ENCODE measurements at places on chromosomes 1 and 21.

DNA sequence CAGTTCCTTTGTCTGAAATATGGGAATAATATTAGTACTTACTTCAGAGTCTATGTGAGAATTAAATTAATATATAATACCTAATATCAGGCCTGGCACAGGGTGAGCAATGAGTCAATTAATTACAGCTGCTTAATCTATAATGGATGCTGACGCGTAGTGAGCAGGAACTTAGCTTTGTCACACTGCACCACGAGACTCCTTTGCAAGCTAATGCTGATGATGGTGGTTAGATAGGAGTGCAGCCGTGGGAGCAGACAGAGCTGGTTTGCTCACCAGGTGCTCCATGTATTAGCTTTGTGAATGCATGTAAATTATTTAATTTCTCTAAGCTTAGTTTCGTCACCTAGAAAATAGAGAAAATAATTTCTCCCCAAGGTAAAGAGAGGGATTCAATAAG, 35.1 kb downstream of the KCNJ15 start:
- no peak for DNase-seq

DNA sequence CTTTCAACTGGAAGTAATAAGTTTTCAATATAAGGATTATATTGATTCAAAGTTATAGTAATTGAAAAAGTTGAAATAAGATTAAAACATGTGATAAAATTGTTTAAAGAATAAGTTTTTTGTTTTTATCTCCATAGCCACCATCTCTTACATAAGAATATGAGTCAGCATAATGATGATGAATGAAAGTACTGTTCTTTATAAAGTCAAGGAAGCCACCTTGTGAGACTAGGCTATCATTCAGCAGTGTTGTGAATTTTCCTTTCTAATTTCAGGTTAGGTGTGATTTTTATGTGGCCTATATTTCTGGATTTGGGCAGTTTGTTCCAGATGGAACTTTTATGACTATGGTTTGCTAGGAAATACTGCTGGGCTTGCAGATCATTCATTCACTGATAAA, 22.4 kb upstream of the ASB17 start:
- no peak for DNase-seq

DNA sequence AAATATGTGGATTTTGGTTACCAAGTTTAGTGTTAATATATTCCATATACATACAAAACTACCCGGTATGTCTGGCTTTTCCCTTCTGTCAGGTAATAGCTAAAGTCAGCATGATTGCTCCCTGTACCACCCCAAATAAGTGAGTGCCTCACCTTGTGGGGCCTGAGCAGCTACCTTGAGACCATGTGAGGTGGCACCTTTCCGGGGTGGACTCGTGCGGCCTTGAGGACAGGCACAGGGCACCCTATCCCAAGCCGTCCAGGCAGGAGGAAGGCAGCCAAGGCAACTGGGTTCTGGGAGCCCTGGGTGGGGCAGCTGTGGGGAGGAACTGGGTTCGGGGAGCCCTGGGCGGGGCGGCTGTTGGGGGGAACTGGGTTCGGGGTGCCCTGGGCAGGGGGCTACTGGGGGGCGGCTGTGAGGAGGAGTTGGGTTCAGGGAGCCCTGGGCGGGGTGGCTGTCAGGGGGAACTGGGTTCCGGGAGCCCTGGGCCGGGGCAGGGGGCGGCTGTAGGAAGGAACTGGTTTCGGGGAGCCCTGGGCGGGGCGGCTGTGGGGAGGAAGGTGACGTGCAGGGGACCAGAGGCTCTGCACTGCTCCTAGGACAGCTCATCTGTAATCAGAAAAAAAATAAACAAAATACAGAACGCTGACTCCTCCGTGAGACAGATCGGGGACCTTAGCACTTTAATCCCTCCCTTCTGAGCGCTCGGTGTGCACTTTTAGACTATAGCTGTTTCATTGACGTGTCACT, 63.3 kb downstream of the POFUT2 start:
- DNase-seq = no peak

GRCh38 chr21:25863747-25864146, 129.0 kb downstream of the GABPA start:
- DNase-seq = no peak

GRCh38 chr1:204307334-204307883, 52.3 kb downstream of the PLEKHA6 start:
- DNase-seq = no peak

GRCh38 chr1:91121366-91121765, 99.5 kb upstream of the ZNF644 start:
- no peak for DNase-seq

- no peak for DNase-seq
Measured at GRCh38 chr1:111205714-111206050, 5.2 kb upstream of the DENND2D start.

DNA sequence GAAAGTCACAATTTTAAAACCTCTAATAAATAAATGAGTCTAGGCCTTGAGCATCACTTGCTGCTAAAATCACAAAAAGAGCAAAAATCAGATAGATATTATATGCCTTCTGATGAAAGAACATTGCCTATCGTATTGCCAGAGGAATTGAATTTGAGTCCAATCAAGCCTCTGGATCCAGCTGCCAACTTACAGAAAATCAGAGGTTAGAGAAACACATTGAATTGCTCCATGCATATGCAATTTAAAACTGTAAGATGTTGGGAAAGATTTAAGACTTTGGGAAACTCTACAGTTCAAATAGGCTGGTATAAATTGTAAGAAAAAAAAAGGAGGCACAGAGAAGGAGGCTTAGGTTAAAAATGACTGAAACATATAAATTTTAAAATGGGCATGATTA, 93.5 kb downstream of the TM2D1 start:
- no peak for DNase-seq

DNA sequence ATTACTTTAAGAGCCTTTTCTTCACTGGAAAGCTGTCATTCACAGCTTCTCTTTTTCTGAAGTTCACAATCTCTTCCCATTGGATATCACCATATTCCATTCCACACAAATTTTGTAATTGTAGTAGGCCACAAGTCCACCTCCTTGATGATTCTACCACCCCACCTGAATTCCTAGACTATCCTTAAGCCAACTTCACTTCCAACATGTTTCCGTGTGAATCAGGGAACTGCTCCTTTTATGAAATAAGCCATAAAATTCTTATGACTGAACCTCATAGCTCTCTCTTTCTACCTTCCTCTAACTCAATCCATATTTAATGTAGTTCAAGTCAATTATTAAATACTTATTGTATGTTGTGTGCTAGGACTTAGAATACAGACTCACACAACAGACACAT, 16.6 kb upstream of the ZRANB2 start:
- DNase-seq = no peak

GRCh38 chr1:177286396-177286795, 115.6 kb downstream of the BRINP2 start:
- DNase-seq = no peak

GRCh38 chr1:67811781-67812180, 21.5 kb downstream of the GNG12 start:
- DNase-seq = no peak
